ENCODE measurements at places on chromosomes 12 and 14.

- no peak for DNase-seq
Observed at GRCh38 chr14:105987563-105987962, 461.2 kb downstream of the TMEM121 start.

- DNase-seq = no peak
Observed at GRCh38 chr14:92340071-92340470, 17.1 kb downstream of the SLC24A4 start.

GRCh38 chr14:71524320-71524982 is 407.8 kb upstream of the RGS6 start:
- no peak for DNase-seq

- DNase-seq = no peak
Observed at GRCh38 chr12:1869145-1869544, 48.8 kb downstream of the LRTM2 start.

- DNase-seq = no peak
Observed at GRCh38 chr14:71418532-71419245, 511.4 kb downstream of the PCNX1 start.

GRCh38 chr14:72889366-72889765 is 4.5 kb downstream of the DPF3 start:
- no peak for DNase-seq

DNA sequence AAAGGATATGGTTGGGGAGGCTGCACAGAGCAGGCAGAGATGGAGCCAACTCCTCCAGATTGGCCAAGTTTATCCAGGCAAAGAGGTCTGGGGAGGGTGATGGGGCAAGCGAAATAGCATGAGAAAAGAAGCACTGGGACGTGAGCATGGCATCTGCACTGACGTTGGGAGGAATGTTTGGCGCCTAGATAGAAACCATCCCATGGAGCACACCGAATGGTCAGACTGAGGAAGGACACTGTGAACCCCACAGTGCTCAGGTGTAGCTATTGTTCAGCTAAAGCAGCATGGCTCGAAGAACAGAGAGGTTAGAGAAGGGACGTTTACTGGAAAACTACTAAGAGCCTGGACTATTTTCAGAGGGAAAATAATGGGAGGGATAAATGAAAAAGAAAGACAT is 387.1 kb downstream of the EMP1 start:
- DNase-seq = no peak

DNA sequence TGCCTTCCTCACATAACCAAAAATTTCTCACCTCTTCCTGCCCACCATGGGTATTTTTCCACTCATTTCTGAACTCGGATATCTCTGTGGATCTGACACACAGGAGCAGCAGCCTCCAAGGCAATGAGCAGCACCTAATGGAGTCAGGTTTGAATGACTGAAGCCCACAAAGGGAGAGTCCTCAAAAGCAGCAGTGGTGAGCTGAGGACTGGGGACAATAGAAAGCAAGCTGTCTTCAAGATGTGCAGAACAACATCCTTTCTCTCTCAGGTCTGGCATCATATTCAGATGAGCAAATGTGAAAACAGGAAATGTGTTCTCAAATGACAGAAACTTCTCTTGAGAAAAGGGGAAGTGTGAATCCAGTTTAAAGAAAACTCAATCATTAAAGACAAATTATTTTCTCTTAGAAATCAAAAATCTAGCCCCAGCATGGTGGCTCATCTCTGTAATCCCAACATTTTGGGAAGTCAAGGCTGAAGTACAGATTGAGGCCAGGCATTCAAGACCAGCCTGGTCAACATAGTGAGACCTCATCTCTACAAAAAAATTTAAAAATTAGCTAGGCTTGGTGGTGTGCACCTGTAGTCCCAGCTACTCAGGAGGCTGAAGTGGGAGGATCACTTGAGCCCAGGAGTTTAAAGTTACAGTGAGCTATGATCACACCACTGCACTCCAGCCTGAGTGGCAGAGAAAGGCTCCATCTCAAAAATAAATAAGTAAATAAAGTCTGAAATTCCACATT is 54.2 kb downstream of the C12orf42 start:
- DNase-seq = no peak

DNA sequence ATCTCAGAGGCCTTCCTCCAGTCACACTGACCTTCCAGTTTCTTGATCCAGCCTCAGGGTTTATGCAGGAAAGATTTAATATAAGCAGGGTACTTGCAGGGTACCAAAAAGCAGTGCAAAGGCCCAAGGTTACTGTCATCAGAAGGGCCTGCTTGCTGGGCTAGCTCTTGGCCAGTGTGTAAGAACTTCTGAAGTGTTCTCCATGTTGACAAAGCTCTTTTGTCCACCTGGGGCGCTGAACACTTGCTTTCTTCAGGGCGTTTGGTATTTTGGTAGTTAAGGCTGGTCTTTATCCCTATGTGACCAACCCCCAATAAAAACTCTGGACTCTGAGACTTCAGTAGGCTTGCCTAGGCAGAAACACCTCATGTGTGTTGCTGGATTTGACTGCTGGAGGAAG is 69.7 kb downstream of the ZC3H14 start:
- DNase-seq = no peak

DNA sequence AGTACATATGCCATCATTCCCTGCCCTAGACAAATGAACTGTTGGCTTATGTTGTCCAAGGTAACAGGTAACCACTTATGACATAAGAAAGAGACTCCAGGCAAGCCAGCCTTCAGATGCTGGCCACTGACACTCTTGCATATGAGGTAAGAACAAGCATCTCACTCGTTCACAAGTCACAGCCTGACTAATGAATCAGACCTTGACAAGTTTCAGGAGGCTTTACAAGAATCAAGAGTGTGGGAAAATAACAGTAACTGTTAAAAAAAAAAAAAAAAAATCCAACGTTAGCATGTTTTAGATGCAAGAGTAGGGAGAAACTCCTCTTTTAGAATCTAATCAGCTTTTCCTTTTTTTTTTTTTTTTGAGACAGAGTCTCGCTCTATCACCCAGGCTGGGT is 40.7 kb downstream of the ZFYVE1 start:
- no peak for DNase-seq

DNA sequence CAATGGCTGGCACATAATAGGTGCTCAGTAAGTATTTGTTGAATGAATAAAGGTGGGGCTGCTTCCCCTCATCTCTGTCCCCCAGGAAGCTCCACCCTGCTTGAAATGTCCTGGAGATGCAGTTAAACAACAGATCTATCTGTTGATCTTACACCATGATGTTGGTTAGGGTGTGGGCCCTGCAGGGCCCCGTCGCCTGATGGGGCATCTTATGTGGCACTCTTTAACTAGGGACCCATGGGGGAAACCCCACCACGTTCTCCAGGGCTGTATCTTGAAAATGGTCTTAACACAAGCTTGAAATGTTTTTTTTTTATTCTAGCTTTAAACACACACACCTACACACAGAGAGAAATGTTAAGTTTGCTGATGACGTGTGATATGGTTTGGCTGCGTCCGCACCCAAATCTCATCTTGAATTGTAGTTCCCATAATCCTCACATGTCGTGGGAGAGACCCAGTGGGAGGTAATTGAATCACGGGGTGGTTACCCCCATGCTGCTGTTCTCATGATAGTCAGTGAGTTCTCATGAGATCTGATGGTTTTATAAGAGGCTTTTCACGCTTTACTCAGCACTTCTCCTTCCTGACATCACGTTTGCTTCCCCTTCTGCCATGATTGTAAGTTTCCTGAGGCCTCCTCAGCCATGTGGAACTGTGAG is 741.7 kb downstream of the VRK1 start:
- no peak for DNase-seq

DNA sequence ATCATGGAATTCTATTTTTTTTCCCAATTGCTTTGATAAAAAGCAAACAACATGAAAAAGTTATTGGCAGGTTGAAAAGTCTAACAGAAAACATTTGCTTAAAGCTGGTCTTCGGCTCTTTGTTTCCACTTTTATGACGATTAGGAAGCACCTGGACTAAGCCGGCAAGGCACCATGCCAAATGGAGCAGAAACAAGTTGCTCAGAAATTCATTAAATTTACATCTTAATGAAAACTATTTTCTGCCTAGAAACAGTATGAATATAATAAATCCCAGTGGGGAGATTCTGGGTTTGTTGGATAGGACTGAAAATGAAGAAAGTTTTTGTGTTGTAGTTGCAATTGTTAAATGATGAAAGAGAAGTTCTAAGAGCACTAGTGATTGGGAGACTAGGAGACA is 51.4 kb upstream of the OR9K2 start:
- DNase-seq = no peak

- DNase-seq = no peak
Observed at GRCh38 chr12:75862692-75863471, 168.7 kb downstream of the PHLDA1 start.

DNA sequence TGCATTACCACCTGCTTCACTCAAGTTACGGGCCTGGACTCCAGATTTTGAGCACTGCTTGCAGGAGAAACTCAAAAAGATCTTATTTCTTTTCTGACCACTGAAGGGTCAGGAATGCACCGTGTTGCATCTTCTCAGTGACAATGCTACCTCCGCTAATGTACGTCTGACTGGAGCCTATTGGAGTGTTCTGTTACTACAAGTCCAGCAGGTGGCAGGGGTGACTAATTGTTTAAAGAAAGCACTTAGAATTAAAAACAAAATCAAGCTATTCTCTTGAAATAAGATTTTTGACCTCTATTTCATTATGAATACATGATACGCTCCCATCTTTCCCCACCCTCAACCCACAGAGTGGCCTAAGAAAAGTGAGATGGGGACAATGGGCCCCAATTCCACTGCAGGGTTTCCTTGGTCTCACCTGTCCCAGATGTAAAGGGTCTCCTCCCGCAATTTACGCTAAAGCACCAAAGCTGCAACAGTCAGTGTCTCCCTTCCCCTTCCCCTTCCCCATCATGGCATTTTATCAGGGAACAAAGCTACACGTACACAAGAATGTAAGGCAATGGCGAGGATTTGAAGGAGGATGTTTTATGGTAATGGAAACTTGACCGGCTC is 2.2 kb downstream of the TBPL2 start:
- peak; percentile 45 for DNase-seq

DNA sequence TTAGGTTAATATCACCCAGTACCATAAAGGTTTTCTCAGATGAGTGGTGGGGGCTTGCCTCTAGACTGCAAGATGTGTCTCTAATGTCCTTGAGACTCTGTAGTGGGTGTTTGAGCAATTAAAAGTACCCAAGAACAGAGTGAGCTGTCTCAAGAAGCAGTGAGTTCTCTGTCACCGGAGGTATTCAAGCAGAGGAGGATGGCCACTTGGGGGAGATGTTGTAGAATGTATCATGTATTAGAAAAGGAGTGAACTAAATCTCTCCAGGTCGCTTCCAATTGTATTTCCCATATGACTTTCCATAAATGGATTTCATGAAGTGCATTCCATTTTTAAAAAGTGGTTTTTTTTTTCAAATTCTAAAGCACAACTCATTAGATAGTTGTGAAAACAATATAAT is 35.0 kb downstream of the SLC17A8 start:
- DNase-seq = no peak

GRCh38 chr12:121467638-121468498 is 68.0 kb downstream of the RNF34 start:
- DNase-seq = peak; percentile 15

- DNase-seq = no peak
Observed at GRCh38 chr12:55732288-55732687, 3.5 kb upstream of the CD63 start.

- DNase-seq = no peak
Observed at GRCh38 chr14:79573486-79573885, 637.8 kb downstream of the DIO2 start.

- no peak for DNase-seq
Observed at GRCh38 chr14:101104485-101104884, 201.0 kb upstream of the RTL1 start.

DNA sequence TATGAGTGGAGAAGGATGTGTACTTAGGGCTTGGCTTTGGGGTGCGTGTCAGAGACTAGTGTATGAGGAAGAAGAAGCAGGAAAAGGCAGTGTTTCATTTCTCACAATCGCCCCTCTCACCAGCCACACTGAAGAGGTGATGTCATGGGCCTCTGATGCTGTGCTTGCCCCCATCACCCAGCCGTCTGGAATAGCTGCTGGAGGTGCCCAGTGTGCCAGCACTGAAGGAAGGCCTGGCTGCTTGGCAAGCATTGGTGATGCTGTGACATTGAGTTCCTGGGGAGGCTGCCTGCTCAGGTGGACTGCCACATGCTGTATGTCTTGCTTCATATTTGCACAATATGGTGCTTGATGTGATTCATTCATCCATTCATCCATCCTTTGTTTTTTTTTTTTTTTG is 56.2 kb downstream of the CRADD start:
- DNase-seq = no peak

- peak; percentile 25 for DNase-seq
Observed at GRCh38 chr12:15788233-15789219, 662 bp downstream of the EPS8 start.

GRCh38 chr14:69848903-69849391 is 30.3 kb upstream of the SMOC1 start:
- DNase-seq = no peak

DNA sequence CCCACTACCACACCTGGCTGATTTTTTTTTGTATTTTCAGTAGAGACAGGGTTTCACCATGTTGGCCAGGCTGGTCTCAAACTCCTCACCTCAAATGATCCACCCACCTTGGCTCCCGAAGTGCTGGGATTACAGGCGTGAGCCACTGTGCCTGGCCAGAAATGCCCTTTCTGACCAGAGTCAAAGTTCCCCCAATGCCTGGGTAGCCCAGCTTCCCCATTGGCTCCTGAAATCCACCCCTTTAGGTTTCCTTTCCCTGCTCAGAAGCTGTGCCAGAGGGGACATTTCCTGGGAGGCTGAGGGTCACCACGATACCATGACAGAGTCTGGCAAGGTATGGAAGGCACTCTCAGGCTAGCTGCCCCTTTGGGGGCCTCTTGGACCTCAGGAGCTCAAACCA is 3.5 kb downstream of the GSTZ1 start:
- DNase-seq = no peak

GRCh38 chr14:39258782-39259545 is 25.2 kb downstream of the MIA2 start:
- DNase-seq = no peak

DNA sequence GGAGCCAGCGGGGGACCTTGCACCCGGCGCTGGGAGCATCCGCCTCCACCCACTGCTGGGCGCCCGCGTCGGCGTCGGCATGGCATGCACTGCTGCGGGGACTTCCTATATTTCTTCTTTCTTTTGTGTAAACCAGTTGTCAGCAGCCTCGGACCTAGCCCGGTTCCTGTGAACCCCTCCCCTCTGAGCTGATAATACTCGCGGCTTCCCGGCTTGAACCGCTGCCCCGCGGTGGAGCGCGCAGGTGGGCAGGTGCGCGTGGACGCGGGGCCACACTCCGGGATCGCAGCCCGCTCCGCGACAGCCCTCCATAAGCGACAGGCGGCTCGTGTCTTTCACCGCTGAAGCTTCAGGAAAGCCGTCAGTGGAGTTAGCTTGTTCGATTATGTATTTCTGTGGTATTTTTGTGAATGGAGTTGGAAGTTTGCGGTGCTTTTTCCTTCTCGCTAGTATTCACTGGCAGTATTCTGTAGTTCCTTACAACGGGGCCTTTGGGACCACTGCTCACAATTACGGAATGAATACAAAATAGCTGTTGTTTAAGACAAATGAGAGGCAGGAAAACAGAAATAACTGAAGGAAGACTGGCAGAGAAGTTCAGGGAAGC is 870 bp downstream of the BMAL2 start:
- DNase-seq = no peak

GRCh38 chr12:120866108-120866507 is 38.0 kb downstream of the SPPL3 start:
- DNase-seq = no peak

GRCh38 chr14:22533057-22533704 is 55.8 kb downstream of the DAD1 start:
- no peak for DNase-seq
